DMS79 treated with DMSO at 0.1 percent for 48 hours (cell line): ENCODE measurements at places on chromosomes 3 and 15.

GRCh38 chr3:153244961-153245360 is 82.9 kb downstream of the RAP2B start:
- no peak for DNase-seq

GRCh38 chr3:111723293-111724215 is 128.4 kb upstream of the ZBED2 start:
- peak; percentile 81 for DNase-seq

- DNase-seq, result no peak
Observed at GRCh38 chr3:99548674-99549073, 89.7 kb upstream of the COL8A1 start.

DNA sequence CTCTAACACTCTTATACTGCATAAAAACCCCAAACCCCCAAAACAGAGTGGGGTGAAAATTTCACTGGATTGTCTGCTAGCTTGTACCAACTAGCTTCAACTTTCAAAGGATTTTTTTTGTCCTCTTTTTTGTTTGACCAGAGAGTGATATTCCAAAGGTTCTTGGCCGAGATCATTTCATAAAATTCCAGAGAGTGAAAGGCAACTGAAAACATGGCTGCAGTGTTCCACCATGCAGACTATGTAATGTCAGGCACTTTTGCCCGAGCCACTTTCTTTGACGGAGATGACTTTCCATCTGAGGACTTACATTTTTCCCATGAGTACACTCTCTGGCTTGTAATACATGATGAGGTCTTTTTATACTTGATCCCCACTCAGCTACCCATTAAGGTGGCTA is 107.5 kb downstream of the TIGIT start:
- DNase-seq, result no peak

DNA sequence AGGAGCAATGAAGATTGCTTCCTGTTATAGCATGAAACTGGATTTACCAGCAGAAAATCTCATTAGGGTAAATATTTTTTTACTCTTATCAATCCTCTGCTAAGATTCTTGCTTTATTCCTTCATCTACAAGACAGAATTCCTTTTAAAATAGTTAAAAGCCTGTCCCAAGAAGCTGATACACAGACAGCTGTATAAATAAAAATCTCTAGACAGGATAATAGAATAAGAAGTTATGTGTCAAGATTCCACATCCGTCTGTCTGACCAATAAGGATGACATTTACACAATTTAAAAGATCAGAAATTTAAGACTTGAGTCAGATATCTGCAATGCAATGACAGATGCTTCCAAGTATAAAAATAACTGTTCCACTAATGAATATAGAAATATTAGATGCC is 57.6 kb downstream of the SSR3 start:
- DNase-seq, result no peak

GRCh38 chr3:71064956-71065763 is 518.4 kb downstream of the FOXP1 start:
- DNase-seq, result peak; percentile 9
